ENCODE measurements at places on chromosomes 11 and 22. TPM values are rescaled to one million over a fixed set of nuclear protein-coding genes. Genes with fewer than 3 reads are reported as not detected.

Gene MMP1
- not detected for total RNA-seq

Gene KDELR3
- total RNA-seq, result 11.8 TPM

DNA sequence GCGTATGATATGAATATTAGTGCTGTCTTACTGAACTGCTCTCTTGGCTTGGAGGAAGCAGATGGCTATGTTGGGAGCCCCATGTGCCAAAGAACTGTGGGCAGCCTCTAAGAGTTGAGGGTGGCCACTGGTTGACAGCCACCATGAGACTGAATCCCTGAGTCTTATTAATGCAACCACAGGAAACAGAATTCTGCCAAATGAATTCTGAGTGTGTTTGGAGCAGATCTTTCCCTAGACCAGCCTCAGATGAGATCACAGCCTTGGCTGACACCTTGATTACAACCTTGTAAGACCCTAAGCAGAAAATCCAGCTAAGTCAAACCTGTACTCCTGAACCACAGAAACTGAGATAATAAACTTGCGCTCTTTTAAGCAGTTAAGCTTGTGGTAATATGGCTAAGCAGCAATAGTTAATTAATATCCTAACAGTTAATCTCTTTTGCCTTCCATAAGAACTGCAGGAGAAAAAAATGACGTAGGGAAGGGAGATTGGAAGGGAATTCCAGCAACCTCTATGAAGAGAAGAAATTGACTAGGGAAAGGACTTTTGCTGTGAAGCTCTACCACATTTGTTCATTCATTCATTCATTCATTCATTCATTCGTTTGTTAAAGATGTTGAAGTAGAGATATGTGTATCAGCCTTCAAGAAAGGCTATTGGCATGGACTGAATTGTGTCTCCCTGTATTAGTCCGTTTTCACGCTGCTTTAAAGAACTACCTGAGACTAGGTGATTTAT is 26.8 kb downstream of the ADM start:
- H3K27ac ChIP-seq, result no peak overlapping the region
- H3K4me1 ChIP-seq, result peaks cover 2% of the 10 kb centered on the region
- H3K4me3 ChIP-seq, result no peak overlapping the region
- H3K36me3 ChIP-seq, result no peaks in the 10 kb centered on the region
- DNase-seq, result no peak

- no peak for DNase-seq
- no peak overlapping the region for H3K4me3 ChIP-seq
- H3K36me3 ChIP-seq, result no peaks in the 10 kb centered on the region
Measured at GRCh38 chr11:36316049-36316448, 20.0 kb downstream of the PRR5L start.

- H3K27ac ChIP-seq, result peak overlapping the region; percentile 69
- H3K27me3 ChIP-seq, result no peaks in the 10 kb centered on the region
- DNase-seq, result no peak
Measured at GRCh38 chr11:106022795-106023275, 795 bp upstream of the MSANTD4 start.

DNA sequence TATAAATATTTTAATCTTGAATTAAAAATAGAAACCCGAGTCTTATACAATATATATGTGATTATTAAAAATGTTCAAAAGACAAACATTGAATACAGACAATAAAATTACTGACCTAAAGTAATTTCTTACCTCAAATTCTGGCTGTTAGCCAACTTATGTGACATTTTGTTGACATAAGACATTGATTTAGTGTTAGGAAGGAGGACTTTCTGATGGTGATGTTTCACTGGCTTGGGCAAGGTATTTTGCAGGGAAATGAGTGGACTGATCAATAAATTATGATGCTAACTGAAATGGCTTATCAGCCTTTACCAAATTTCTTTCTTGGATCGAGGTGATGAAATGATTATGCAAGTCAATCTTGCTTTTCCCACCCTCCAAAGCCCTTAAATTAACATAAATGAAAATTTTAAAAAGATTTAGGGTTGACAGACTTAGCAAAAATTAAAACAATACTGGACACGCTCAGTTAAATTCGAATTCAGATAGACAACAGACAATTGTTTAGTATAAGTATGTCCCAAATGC is 33.2 kb upstream of the FZD4 start:
- no peak overlapping the region for H3K27ac ChIP-seq
- peaks cover 11% of the 10 kb centered on the region for H3K4me1 ChIP-seq
- H3K4me3 ChIP-seq, result no peak overlapping the region

- H3K4me3 ChIP-seq, result no peak overlapping the region
- no peak overlapping the region for H3K27ac ChIP-seq
- no peaks in the 10 kb centered on the region for H3K36me3 ChIP-seq
- H3K27me3 ChIP-seq, result no peaks in the 10 kb centered on the region
Measured at GRCh38 chr11:44980533-44981427, 30.1 kb upstream of the TP53I11 start.

Gene PDGFB
- 8.9 TPM for total RNA-seq

DNA sequence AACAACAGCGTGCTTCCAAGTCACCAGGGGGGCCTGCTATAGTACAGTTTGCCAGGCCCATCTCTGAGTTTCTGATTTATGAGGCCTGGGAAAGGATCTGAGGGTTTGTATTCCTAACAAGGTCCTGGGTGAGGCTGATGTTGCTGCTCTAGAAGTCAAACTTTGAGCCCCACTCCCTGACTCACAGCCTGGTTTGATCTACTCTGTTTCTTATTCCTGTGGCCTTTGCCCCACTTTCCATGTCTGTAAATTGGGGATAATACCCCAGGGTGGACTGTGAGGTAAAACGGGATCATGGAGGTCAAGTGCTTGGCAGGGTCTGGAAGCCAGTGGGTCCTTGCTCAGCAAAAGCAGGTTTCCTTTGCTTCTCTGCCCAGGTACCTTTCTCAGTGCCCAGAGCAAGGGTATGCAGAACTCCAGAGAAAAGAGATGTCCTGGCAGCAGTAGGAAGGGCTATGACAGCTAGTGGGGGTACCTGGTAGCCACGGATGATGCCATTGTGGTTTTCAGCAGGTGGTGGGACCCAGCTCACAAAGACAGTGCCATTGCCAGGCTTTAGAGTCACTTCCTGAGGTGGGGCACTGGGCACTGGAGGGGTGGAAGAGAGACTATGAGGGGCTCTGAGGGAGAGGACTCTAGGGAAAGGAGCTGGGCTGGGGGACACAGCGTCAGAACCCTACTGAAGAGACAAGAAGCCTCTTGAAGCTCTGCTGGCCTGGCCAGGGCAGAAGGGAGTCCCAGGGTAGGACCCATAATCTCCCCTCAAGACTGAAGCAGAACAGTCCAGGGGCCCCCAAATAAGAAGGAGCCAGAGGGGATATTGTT is 2.8 kb downstream of the ROBO4 start:
- no peaks in the 10 kb centered on the region for H3K36me3 ChIP-seq
- no peak for DNase-seq
- H3K4me1 ChIP-seq, result no peaks in the 10 kb centered on the region
- no peak overlapping the region for H3K4me3 ChIP-seq

DNA sequence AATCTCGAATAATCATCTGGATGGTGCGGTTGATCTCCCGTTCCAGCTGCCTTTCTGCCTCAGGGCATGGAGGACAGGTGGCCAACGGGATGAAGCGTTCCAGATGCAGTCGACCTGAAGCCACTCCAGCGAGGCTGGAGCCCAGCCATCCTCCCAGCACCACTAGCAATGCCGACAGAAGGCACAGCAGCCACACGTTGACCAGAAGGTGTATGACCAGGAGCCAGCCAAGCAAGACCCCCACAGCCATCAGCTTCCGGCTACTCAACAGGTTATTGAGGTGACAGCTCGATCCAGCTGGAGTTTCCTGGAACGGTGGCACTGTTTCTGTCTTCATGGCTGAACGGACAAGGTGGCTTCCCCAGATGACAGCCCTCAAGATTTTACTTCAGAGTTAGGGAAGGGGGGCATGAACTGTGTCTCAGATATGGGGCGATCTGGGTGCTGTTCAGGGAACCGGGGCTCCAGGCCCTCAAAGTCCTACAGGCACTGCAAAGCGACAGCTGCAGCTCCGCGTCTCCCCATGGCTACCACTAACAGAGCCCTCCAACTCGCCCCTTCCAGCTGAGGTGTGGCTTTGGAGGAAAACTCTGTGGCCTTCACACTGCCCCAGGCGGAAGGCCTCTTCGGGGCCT is 559 bp downstream of the SNX19 start:
- peaks cover 11% of the 10 kb centered on the region for H3K36me3 ChIP-seq
- peak overlapping the region; percentile 97 for H3K27ac ChIP-seq
- H3K4me3 ChIP-seq, result peak overlapping the region; percentile 99
- peaks cover 11% of the 10 kb centered on the region for H3K4me1 ChIP-seq
- DNase-seq, result no peak

DNA sequence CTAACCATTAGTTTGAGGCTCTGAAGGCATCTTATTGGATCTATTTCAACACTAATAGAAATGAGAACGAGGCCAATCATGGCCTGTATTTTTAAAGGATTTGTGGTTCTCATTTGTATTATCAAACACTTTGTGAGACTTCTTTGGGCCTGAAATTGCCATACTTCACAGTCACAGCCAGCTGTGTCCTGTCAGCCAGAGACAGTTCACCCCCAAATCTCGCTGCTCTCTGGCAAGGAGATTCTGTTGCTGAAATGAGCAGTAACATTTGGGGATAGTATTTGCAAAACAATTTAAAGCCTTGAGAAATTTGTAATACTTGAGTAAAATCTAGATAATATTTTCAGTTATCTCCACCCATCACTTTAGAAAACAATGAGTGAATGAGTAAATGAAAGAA is 26.9 kb upstream of the TENM4 start:
- no peaks in the 10 kb centered on the region for H3K27me3 ChIP-seq
- no peak for DNase-seq
- no peaks in the 10 kb centered on the region for H3K4me1 ChIP-seq
- H3K4me3 ChIP-seq, result no peak overlapping the region

Gene CATSPERZ
- not detected for total RNA-seq

Gene SLC17A6
- not detected for total RNA-seq

Gene ZNF280A
- not detected for total RNA-seq

DNA sequence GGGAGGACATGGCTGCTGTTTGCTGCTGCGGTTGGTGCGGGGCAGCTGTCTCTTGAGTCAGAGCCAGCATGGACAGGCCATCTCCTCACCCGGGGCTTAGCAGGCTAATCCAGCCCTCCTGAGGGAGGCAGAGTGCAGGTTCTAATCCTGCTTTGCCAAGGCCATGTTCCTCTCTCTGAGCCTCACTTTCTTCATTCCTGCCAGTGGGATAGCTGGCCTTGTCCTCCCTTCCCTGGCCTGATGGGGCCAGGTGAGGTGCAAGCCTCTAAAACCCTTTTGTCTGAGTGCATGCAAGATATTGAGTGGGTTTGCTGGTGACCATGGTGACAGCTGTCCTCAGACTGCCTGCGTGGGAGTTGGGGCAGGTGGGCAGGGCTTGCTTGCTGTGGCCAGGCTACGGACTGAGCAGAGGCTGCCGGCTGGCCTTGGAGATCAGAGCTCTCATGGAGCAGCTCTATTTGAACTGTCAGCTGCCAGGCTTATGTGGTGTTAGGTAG is 3.6 kb downstream of the USP35 start:
- H3K36me3 ChIP-seq, result no peaks in the 10 kb centered on the region
- peak overlapping the region; percentile 87 for H3K27ac ChIP-seq
- no peak overlapping the region for H3K4me3 ChIP-seq
- DNase-seq, result no peak

DNA sequence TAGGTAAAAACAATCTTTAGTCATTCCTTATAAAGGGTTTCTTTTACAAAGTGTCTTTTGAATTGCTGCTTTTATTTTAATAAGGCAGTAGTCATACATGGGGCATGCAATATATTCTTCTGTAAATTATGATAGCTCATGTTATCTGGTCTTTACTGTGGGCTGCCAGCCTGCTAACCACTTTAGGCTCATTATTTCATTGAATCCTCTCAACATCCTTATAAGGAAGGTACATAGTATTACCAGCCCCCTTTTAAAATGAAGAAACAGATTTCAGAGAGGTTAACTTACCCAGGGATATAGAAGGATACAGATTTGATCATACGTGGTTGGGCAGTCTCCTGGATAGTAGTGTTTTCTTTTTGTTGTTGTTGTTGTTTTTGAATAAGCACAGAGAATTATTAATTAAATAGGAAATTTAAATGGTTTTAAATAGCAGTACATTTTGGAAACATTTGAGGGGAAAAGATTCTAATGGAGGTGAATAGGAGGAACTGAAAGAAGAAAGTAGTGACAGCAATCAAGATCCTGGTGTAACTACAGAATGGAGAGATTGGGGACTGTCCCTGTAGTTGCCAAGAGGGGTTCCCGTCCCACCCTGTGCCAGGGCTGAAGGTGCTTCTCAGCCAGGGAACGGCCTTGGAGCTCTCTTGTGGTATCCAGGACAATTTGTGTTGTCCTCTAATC is 21.0 kb downstream of the SPECC1L start:
- peak overlapping the region; percentile 80 for H3K27ac ChIP-seq
- DNase-seq, result no peak
- no peak overlapping the region for H3K4me3 ChIP-seq
- no peaks in the 10 kb centered on the region for H3K36me3 ChIP-seq

- H3K4me1 ChIP-seq, result no peaks in the 10 kb centered on the region
- H3K27me3 ChIP-seq, result no peaks in the 10 kb centered on the region
- H3K4me3 ChIP-seq, result no peak overlapping the region
Measured at GRCh38 chr22:22772396-22772795, 115.2 kb upstream of the IGLL5 start.

DNA sequence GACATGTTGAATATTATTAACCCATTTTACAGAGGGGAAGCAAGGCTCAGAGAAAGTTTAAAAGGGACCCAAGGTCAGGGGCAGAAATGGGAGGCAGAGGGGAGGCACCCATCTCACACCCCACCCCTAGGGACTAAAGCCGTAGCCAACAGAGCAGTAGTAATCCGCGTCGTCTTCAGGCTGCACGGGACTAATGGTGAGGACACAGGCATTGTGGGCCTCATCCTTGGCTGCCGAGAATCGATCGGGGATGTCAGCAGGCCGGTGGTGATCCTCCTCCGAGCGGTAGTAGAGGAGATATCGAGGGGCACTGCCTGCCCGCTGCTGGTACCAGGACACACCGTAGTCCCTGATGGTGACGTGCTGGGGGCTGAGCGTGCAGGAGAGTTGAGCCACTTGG is 1.5 kb downstream of the VPREB3 start:
- H3K4me3 ChIP-seq, result no peak overlapping the region
- peaks cover 3% of the 10 kb centered on the region for H3K4me1 ChIP-seq
- no peak for DNase-seq

Gene SOX6
- 1.6 TPM for total RNA-seq

GRCh38 chr11:34996958-34997357 is 80.5 kb downstream of the PDHX start:
- H3K4me1 ChIP-seq, result no peaks in the 10 kb centered on the region
- no peak for DNase-seq
- H3K4me3 ChIP-seq, result no peak overlapping the region
- no peak overlapping the region for H3K27ac ChIP-seq
- peaks cover 8% of the 10 kb centered on the region for H3K36me3 ChIP-seq
